Activated CD4-positive, alpha-beta T cell treated with anti-CD3 and anti-CD28 coated beads for 24 hours (primary cell): ENCODE measurements at places on chromosomes 11 and 22.

DNA sequence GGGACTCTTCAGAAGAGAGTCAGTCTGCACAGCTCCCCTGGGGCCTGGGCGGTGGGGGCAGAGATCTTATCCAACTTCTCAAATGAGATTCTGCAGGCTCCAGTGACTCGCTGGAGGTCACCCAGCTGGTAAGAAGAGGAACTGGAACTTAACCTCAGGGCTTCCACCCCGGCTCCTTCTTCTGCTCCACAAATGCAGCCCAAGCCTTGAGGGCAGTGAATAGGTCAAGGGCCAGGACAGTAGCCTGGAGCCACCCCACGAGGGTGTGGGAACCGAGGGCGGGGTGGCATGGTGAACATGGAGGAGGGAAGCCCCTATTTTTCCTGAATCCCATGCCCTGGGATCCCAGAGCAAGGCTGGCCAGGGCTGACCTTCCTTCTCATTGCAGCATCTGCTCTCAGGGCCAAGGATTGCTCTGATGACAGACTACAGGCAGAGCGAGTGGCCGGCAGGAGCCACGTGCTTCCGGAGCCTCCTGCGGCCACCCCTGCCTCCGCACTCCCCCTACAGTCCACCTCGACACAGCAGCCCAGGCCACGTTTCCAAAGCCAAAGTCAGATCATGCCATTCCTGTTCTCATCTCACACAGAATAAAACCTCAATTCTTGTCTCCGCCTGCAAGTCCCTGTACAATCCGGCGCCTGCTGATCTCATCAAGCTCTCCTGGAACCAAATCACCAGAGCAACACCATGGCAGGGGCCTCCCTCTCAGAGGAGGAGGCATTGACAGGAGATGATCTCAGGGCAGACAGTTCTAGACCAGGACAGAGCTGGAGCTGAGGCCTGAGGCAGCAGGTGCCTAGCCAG, 21.1 kb upstream of the UPK3A start:
- no peak for DNase-seq

- DNase-seq: no peak
Observed at GRCh38 chr11:26987731-26988130, 6.2 kb upstream of the FIBIN start.

DNA sequence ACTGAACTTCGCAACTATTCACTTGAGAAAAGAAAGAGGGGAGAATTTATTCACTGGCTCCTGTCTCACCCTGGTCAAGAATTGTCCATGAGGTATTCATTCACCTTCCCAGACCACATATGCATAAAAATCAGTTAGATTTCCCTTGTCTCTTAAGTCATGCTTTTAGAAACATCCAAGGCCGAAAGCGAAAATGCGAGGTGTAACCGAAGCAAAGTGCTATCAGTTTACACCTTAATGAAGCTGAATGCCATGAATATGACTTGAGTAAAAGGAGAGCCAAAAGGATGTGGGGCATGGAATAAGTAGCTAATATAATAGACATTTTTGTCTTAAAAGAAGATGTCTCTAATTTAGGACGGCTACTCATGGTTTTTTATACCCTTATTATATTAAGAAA, 965.6 kb upstream of the CHORDC1 start:
- no peak for DNase-seq

GRCh38 chr11:33733980-33734379, 2.2 kb downstream of the CD59 start:
- DNase-seq: no peak

GRCh38 chr11:104581246-104581980, 316.8 kb downstream of the CASP12 start:
- no peak for DNase-seq

DNA sequence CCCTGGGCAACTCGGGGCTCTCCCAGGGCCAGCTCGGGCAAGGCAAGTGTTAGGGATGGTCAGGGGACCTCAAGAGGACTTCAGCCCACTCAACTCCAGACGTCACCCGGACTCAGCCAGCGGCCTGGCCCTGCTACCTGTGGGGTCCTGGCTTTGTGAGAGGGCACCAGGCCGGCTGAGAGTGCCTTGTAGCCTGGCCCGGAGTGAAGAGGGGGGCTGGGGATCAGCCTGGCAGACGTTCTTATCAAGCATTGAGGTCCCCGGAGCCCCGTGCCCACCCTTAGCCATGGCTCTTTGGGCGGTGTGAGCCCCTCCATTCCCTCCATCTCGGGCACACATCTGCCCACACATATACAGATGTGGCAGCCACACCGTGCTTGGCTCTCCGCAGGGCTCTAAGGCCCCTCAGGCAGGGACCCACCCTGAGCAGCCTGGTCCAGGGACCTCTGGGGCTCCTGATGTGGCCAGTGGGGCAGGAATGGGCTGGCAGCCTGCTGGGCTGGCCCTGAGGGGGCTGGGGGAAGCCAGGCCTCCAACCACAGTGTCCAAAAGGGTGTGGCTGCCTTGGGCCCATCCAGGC, 15.3 kb downstream of the LSP1 start:
- no peak for DNase-seq

- DNase-seq: no peak
Observed at GRCh38 chr11:9719566-9720289, 55.9 kb downstream of the SWAP70 start.

- no peak for DNase-seq
Observed at GRCh38 chr11:125376117-125376516, 119.9 kb downstream of the FEZ1 start.

DNA sequence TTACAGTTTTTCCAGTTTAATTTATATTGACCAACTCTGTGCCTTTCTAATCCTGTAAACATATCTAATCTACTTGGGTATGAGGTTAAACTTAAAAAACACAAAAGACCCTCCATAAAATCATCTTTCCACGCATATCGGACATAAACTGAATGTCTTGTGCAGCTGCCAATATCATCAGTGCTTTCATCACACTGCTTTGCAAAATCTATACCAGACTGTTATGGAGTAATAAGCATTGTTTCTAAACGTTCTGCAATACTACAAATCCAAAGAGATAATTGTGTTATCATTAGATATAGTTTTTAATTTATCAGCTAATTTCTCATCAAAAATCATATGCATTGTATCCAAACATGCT, 36.1 kb upstream of the AMPD3 start:
- no peak for DNase-seq

DNA sequence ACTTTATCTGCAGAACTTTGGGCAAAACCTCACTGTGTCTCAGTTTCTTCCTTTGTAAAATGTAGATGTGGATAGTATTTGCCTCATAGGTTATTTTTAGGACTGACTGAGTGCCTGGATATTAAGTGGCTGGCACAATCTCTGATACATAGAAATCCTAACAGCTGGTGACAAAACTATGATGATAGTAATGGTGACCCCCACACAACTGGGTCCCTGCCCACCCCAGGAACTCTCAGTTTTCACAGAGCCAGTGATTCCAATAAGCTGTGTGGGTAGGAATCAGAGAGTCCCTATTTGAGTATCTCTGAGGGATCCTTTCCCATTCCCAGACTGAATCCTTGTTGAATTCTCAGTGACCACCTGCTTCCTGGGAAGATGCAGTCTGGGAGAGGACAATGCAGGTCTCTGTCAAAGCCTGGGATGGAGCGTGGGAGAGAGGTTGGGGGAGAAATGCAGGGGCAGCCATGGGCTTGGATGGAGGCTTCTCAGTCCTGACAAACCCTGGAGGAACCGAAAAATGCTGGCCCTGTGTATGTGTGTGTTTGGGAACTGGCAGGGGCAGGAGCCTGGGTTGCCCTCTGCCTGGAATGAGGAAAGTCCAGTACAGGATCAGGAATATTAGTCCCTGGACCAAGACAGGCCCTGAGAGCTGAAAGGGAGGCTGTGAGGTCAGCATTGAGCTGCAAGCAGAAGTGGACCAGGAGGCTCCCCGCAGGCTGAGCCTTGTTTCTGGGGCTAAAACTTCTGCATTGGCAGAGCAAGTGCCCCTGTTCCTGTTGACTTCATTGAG, 6.1 kb upstream of the P2RY6 start:
- DNase-seq: no peak
